MG63 (cell line): ENCODE measurements at places on chromosomes 11 and 22. TPM values are rescaled to one million over a fixed set of nuclear protein-coding genes. Genes with fewer than 3 reads are reported as not detected.

GRCh38 chr11:76609736-76610370 lies 60.7 kb downstream of the LRRC32 start:
- peak; percentile 74 for DNase-seq

- DNase-seq = no peak
Observed at GRCh38 chr11:84685149-84685548, 942.0 kb downstream of the DLG2 start.

DNA sequence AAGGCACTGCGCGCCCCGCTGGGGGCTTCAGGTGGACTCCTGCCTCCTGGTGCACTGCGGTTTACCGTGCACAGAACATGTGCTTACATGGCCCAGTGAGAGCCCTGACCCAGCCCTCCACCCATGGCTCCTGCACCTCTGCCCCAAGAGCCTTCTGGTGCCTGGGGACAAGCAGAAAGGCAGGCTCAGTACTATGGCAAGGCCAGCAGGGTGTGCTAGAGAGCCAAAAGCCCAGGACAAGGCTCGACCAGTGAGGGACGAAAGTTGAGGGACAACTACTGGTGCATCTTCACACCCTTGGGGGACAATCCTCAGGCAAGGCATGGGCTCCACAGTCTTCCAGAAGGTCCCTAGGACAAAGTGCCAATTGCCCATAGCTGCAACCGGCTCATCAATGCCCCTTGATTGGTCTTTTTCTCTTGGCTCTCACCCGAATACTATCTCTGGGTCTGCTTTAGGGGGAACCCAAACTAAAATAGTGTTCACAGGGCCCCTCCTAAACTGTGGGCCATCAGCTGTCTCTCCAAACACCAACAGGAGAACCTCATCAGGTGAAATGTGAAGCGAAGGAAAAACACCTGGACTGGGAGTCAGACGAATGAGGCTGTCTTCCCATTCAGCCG lies 13.5 kb downstream of the PGA5 start:
- DNase-seq = peak; percentile 46

Gene APOL4
- not detected in 2 replicates for total RNA-seq

Gene PANX2
- total RNA-seq = 0.12 and 0.79 TPM in 2 replicates

Gene KIF18A
- total RNA-seq = 12.4 and 41.3 TPM in 2 replicates
